Effector memory CD8-positive, alpha-beta T cell (primary cell): ENCODE measurements at places on chromosomes 13 and 19.
A peak's percentile ranks its signal among the peaks of the same experiment; 100 is the strongest.

DNA sequence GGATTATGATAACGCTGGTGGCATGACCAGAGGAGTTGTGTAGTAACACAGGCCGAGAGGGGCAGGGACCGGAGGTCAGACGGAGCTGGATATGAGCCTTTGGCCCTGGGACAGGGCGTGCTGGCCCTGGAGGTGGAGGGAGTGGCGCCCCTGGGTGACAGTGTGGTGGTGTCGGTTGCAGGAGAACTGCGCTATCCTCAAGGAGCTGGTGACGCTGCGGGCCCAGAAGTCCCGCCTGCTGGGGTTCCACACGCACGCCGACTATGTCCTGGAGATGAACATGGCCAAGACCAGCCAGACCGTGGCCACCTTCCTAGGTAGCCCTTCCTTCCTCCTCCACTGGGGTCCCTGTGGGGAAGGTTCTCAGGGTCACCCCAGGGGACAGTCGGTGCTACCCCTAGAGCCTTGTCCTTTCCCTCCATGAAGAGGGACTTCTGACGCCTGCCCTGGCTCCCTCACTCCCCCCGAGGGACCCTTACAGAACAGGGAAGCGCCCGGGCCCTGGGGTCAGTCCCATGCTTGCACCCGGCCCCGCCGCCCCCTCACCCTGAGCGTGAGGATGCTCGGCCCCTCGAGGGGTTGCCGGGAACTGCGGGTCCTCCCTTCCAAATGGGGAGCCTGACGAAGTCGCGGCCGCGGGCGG, 12.8 kb upstream of the ZNF554 start:
- DNase-seq: no peak

DNA sequence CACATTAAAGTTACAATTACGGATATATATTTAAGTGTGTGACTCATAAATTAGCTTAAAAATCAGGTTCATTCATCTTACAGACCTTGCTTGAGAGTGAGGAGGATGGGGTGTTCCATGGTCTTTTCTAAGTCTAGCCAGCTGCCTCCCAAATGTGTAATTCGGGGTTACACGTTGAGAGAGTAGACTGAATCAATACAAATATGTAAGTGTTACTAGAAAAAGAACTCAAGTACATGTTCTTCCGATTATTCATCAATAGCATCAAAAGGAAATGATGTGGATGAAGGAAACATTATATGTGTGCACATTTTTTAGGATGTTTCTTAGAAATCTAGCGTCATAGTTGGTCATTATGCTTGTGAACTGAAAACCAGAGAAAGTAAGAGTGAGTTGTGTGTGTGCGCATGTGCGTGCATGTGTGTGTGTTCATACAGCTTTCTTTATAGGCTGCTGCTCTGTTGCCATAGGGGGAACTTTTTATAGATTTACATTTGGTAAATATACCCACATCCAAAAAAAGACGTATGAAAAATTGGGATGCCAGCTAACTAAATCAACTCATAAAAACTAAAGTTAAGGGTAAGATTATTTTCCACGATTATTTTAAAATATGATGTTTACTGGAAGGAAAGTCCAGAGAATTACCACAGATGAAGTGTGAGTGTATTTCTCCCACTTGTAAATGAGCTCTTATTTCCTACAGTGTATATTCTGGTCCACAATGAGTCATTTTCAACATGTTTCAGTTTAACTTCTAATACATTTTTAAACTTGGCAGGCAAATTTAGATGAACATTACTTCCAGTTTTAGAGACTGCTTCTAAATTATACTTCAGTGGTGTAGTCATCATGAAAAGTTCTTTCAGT, 82.4 kb downstream of the PIBF1 start:
- DNase-seq: no peak

- DNase-seq: no peak
These were observed 149.4 kb downstream of the STK24 start for GRCh38 chr13:98427331-98427995.

GRCh38 chr13:74114641-74115040, 19.6 kb downstream of the KLF12 start:
- DNase-seq: no peak

DNA sequence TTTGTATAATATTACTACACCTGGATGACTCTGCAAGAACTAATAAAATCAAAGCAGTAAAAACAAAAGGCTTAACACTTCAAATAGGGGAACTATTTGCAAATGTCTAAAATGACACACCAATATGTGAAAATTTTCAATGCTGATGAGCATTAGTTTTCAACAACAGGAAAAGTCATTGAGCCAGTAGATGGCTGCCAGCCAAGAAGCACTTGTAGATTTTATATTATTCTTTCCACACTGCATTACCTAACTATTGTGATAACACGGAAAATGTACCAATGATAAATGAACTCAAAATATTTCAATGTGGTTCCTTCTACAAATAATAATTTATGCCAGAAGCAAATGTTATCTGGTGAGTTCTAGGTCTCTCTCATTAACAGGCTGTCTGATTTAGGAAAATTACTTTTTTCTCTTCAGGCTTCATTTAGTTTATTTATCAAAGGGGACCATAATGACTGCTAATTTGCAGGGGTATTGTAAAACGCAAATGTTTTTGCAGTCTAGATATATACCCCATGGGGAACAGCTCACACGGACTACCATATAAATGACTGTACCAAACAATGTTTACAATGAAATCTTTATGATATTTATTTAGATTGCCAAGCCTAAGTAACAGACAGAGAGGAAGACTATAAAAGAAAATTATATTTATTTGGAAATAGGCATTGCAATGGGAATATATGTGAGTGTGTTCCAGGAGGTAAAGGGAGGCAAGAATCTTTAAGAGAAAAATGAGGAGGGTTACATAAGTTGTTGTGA, 407.8 kb downstream of the LIG4 start:
- no peak for DNase-seq

- DNase-seq: no peak
These were observed 211.9 kb downstream of the NALCN start for GRCh38 chr13:101204270-101205020.

- no peak for DNase-seq
These were observed 105.3 kb downstream of the SPACA7 start for GRCh38 chr13:112481458-112481857.

DNA sequence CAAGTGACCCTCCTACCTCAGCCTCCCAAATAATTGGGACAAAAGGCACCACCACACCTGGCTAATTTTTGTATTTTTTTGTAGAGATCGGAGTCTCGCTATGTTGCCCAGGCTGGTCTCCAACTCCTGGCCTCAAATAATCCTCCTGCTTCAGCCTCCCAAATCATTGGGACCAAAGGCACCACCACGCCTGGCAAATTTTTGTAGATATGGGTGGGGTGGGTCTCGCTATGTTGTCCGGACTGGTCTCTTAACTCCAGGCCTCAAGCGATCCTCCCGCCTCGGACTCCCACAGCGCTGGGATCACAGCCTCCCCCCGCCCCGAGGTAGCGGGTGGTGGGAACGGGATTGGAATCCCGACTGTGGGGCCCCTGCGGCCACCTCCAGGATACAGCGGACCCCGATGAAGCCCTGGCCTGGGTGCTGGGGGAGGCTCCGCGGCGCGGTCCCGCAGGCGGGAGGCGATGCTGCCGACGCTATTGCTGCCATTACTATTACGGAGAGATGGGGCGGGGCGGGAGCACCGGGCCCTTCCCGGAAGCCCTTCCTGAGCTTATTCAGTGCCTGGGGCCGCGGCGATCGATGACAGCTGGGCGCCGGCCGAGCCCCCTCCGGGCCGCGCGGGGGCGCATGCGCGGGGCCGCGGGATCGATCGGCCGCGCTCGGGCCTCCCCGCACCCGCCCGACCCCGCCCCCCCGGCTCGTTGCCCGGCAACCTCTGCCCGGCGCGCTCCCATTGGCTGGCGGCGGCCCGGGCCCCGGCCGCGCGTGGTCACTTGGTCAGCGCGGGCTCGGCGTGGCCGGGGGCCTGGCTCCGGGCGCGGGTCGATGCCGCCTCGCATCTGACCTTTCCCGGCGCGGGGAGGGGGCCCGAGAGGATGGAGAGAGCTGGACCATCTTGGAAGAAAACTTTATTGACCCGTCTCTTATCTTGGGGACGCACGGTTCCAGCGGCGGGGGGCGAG, 27.9 kb upstream of the ONECUT3 start:
- no peak for DNase-seq

DNA sequence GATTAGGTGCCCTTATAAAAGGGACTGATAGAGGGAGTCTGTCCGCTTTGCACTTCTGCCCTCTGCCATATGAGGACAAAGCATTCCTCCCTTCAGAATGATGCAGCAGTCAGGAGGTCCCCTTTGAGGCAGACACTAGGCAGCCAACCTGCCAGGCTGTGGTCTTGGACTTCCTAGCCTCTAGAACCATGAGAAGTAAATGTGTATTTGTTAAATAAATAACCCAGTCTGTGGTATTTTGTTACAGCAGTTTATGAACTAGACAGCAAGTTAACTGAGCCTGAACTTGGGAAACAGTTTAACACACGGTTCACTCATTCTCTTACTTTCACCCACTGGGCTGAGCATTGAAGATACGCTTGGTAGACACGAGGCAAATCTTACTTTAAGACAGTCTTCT, 313.2 kb downstream of the UQCRFS1 start:
- DNase-seq: no peak

DNA sequence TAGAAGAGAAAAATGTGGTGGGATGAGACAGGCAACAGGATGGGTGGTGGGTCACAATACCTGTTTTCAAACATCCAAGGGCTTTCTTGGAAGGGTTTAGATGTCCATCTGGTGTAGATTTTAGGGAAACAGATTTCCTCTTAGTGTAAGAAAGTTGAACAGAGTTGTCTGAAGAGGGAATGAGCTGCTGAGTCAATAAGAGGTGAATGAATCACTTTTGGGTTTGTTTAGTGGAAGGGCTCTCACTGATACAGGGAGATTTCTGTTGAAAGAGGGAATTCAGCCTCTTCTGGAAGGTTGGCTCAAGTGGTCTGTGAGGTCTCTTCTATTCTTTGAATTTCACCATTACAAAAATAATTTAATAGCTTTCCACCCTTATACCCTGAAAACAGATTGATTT, 54.6 kb downstream of the LACC1 start:
- DNase-seq: no peak

- no peak for DNase-seq
These were observed 3.0 kb upstream of the NANOS2 start for GRCh38 chr19:45917421-45918091.

- DNase-seq: no peak
These were observed 2.3 kb downstream of the PODNL1 start for GRCh38 chr19:13935765-13936510.

- no peak for DNase-seq
These were observed 1584.8 kb downstream of the SLITRK5 start for GRCh38 chr13:89255844-89256406.

DNA sequence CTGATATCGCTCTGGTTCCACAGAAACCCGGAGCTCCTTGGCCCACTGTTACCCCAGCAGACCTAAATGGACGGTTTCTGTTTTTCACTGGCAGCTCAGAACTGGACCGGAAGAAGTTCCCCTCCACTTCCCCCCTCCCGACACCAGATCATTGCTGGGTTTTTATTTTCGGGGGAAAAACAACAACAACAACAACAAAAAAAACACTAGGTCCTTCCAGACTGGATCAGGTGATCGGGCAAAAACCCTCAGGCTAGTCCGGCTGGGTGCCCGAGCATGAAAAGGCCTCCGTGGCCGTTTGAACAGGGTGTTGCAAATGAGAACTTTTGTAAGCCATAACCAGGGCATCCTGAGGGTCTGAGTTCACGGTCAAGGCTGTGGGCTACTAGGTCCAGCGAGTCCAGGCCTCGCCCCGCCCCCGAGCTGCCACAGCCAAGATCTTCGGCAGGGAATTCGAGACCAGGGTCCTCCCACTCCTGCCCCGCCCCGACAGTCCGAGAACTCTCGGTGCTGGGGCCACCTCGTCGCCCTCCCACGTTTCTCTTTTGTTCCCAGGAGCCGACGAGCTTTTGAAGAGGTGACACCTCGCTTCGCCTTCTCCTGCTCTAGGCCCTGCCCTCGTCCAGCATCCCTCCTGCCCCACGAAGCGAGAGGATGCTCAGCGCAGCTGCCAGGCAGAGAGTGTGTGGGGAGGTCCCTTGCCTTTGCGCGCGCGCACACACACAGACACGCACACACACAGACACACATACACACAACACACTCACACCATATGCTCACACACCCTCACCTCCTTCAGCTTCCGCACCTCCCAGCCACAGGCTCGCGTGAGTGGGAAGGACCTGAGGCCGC, 8.8 kb downstream of the ZIC2 start:
- DNase-seq: no peak

DNA sequence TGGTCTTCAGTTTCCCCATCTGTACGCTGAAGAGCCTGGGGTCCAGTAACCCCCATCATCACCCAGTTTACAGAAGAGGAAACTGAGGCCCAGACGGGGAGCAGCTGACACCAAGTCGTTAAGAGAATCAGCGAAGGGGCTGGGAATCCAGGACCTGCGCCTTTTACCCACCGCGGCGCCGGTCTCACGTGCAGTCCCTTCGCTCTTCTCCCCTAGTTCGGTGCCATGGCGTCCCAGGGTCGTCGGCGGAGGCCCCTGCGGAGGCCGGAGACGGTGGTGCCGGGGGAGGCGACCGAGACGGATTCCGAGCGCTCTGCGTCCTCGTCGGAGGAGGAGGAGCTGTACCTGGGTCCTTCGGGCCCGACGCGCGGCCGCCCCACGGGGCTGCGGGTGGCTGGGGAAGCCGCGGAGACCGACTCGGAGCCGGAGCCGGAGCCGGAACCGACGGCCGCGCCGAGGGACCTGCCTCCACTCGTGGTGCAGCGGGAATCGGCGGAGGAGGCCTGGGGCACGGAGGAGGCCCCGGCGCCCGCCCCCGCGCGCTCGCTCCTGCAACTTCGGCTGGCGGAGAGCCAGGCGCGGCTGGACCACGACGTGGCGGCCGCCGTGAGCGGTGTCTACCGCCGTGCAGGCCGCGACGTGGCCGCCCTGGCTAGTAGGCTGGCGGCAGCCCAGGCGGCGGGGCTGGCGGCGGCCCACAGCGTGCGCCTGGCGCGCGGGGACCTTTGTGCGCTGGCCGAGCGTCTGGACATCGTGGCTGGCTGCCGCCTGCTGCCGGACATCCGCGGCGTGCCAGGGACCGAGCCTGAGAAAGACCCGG, 698 bp downstream of the BLOC1S3 start:
- peak; percentile 41 for DNase-seq

DNA sequence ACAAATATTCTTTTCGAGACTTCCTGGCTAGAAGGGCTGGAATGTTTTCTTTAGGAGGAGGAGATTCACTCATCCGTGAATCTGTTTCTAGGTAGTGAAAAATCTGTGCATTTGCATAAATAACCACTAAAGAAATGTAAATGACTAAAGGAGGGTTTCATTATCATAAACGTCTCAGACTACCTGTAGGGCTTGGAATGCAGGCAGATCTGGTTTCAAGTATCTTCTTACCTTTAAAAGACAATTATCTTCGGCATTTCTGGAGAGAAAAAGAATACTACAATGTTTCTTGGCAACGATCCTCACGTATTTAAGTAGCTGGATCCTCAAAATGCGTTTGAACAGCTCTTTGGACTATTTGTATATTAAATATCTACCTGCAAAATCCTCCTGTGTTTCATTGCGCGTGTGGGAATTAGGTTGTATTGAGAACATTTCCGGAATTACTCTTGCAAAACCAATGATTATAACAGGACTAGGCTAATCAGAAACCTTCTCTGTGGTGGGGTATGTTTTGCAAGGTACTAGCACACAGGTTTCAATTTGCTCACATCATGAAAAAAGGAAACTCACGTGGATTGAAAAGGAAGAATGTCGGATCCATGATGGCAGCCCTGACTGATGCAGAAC, 291.1 kb upstream of the ARGLU1 start:
- no peak for DNase-seq

- peak; percentile 68 for DNase-seq
These were observed at the start of gene LDLR for GRCh38 chr19:11089254-11090013. TSS of gene LDLR (plus strand) at chr19:11089463. CDS start at chr19:11089549, 86 bp downstream.
